Adrenal gland (tissue), 19 donors: ENCODE measurements at places on chromosomes 16 and 17.

GRCh38 chr17:2106308-2106955 lies 51.5 kb downstream of the HIC1 start:
- no peak for DNase-seq

GRCh38 chr17:72497915-72498314 lies 377.1 kb downstream of the SOX9 start:
- no peak for DNase-seq

DNA sequence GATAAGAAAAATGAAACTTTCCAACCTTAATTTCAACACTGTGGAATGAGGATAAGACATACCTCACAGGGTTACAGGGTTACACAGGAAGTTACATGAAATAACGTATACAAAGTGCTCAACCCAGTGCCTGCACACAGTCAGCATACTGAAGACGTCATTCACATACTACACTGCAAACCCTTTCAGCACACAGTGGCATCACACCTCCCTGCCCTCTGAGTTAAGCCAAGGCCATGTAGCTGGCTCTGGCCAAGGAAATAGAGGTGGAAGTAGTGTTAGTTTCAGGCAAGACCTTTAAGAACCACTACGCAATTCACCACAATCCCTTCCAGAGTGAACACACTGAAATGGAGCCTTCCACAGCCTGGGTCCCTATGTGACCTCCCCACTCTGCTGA lies 46.6 kb upstream of the GSG1L start:
- DNase-seq = no peak

DNA sequence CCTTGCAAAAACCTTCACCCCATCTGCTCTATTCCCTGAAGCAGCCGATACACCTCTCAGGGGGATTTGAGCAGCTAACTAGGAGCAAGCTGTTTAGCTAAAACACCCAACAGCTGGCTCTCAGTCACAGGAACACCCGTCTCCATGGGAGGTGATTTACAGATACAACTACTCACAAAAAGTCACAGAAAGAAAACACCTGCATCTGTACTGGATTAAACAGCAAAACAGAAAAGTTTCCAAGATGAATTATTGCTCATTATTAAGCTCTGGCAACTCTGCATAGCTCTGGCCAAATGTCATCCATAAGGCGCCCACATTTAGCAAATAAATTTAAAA lies 22.3 kb downstream of the GJC1 start:
- DNase-seq = no peak

DNA sequence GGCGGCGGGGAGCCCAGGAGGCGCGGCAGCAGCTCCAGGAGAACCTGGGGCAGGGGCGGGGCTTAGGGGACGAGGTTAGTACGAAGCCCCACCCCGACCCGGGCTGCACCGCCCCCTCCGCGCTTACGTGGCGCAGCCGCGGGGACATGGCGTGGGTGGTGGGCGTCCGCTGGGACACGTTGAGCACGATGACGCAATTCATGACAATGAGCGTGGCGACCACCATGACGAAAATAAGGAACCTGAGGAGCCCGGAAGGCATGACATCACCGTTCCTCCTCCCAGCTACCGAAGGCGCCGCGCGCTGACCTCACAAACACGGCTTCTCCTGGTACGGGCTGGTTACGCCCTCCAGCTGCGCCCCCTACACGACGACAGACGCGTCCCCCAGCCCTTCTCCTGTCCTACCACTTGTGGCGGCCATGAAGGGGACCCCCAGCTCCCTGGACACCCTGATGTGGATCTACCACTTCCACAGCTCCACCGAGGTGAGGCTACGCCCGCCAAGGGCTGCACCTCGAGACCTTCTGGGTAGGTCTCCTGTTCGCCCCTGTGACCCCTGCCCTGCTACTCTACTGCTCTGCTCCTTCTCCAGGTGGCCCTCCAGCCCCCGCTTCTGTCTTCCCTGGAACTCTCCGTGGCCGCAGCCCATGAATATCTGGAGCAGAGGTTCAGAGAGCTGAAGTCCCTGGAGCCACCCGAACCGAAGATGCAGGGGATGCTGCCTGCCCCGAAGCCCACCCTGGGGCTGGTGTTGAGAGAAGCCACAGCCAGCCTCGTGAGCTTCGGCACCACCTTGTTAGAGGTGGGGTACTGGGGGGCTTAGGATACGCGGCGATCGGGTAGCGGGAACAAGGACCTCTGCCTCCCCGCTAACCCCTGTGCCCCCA lies at the start of gene C17orf107:
Gene C17orf107, plus strand, starts transcription at position 196 of the 890 bp plus-strand sequence. Its CDS starts 227 bp downstream, at position 423.
- peak; percentile 81 for DNase-seq

- no peak for DNase-seq
Observed at GRCh38 chr17:4160294-4160859, 17.4 kb downstream of the CYB5D2 start.

DNA sequence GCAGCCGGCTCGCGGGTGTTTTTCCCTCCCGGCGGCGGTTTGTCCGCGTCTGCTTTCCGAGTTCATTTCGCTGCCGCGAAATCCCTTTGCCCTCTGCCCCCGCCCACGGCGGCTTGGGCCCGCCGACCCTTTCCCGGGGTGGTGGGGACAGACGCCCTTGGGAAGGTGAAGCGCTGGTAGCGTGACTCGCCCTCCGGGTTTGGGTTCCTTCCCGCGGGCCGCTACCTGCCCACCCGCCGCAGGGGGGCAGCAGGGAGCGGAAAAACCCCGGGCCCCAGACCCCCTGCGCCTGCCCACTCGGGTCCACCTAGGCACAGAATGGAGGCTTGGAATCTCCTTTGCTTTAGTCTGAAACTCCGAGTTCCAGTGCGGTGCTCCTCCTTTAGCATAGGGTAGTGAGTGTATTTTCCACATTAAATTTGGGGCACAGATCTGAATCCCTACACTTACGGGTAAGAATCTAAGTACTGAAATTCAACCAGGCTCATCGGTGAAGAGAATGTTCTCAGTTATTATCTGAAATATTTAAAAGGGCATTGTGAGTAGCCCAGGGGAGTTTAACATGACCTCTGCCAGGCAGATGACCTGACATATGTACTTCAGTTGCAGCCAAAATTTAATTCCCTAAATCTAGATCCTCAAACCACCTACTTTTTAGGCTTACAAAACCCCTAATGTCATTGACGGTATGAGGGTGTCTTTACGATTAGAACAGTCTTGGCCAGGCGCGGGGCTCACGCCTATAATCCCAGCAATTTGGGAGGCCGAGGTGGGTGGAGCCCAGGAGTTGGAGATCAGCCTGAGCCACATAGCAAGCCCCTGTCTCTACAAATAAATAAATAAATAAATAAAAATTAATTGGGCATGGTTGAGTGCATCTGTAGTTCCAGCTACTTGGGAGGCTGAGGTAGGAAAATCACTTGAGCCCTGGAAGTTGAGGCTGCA lies 1.0 kb downstream of the NME2 start:
- peak; percentile 63 for DNase-seq

- DNase-seq = no peak
Observed at GRCh38 chr17:55617441-55617840, 105.2 kb downstream of the TMEM100 start.

DNA sequence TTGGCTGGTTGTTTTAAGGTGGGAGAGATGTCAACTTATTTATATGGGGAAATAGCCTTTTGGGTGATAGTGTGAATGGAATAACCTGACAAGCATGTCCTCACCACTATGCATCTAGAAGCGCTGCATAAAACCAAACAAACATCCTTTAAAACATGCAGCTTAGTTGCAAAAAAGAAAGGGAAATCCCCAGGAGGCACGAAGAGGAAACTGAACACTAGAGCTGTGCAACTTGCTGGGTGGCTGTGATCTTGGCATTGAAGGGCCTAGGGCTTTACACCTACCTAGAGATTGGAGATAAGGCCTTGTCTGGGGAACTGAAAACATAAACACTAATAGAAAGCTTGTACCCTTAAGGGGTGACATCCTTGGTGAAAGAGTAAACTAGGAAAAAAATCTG lies 7.3 kb downstream of the C16orf54 start:
- no peak for DNase-seq

DNA sequence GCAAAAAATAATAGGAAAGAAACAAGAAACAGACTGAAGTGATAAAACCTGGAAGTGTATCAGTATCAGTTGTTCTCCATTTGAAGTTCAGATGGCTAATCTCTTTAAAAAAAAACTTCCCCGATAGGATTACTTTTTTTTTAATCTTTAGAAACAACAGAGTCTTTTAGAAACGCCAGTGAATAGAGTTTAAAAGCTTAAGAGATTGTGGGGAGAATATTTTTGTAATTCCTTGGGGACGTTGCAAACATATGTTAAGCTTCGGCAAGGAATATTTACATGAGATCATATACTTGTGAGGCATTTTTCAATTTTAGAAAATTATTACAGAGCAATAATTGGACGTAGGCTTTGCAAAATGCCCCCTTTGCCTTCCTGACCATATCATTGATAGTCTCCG lies 13.2 kb downstream of the MAF start:
- DNase-seq = no peak

DNA sequence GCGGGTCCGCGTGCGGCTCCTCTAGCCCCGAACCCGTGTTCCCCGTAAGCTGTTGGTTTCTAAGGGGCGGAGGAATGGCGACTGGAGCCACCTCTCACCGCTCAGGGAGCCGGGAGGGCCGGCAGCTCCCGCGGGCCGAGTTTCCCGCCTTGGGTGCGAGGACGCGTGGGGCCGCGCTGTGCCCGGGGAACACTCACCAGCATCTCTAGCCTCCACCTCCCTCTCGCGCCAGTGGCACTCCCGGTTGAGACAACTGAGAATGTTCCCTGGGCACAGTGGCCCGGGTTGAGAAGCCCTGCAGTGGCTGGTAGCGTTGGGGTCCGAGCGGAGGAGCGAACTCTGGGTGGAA lies 560 bp downstream of the TELO2 start:
- no peak for DNase-seq

GRCh38 chr17:148757-149156 lies 11.4 kb downstream of the SCGB1C2 start:
- DNase-seq = no peak
